Stimulated activated CD4-positive, alpha-beta T cell treated with anti-CD3 and anti-CD28 coated beads, Interleukin-4, amount 100 ng/mL, for 1 hour (primary cell): ENCODE measurements at places on chromosomes 1 and 21.

GRCh38 chr1:200992382-200993048 lies 31.0 kb downstream of the KIF21B start:
- DNase-seq, result no peak

GRCh38 chr1:58158016-58158415 lies 388.5 kb downstream of the OMA1 start:
- DNase-seq, result no peak

DNA sequence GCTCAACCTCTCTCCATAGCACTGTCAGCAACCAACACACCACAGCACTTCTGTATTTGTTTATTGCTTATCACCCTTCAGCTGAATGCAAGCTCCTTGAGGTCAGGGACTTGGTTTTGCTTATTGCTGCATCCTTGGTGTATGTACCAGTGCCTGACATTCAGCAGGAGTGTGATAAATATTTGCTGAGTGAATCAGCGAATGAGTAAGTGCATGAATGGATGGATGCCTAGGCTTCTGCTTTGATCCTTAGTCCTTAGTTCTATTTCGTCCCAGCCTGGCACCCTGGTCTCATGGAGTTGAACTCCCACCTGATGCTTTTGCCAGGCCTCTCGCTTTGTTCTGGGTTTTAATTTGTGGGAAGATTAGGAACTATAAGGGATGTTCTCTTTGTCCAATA lies 88.2 kb downstream of the ZSCAN20 start:
- no peak for DNase-seq

- DNase-seq, result no peak
Observed at GRCh38 chr1:81693316-81693715, 107.4 kb upstream of the ADGRL2 start.

- DNase-seq, result no peak
Observed at GRCh38 chr1:72705921-72706320, 423.6 kb upstream of the NEGR1 start.

- no peak for DNase-seq
Observed at GRCh38 chr1:24822887-24823286, 77.6 kb downstream of the CLIC4 start.

DNA sequence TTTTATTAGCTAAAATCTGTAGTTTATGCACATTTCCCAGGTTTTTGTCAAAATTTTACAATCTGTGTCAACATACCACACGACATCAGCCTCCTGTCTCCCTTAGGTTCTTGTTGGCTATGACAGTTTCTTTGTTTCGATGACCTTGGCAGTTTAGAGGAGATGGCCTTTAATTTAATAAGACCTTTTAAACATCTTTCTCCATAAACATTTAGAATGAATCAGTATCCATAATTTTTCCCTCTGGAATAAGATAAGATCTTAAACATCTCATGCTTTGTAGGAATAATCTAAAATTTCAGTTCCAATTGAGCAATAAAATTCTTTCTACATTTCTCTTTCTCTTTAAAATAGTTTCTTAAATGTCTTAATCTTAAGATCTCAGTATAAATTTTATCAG lies 28.7 kb upstream of the DYRK1A start:
- DNase-seq, result no peak

GRCh38 chr1:36458910-36459309 lies 5.3 kb downstream of the MRPS15 start:
- DNase-seq, result peak; percentile 60

DNA sequence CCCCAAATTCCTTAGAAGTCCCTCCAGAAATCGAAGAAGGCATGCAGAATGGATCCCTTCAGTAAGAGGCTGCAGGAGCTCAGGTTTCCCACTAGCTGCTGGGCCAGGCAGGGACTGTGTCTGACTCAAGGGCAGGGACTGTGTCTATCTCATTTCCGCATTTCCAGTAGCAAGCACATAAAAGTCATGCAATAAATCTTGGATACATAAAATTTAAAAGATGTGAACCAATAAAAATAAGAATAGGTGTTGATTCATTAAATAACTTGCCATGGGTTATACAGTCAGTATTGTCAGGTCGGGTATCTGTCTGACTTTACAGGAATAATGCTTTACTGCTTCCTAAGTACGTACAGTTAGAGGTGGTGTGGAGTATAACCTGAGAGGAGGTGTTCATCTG lies 15.2 kb downstream of the PM20D1 start:
- DNase-seq, result no peak

- no peak for DNase-seq
Observed at GRCh38 chr1:9195651-9196050, 38.9 kb upstream of the H6PD start.

GRCh38 chr1:14970115-14970798 lies 183.3 kb upstream of the TMEM51 start:
- peak; percentile 11 for DNase-seq

- peak; percentile 92 for DNase-seq
Observed at GRCh38 chr1:155206891-155207805, 549 bp downstream of the THBS3 start.

DNA sequence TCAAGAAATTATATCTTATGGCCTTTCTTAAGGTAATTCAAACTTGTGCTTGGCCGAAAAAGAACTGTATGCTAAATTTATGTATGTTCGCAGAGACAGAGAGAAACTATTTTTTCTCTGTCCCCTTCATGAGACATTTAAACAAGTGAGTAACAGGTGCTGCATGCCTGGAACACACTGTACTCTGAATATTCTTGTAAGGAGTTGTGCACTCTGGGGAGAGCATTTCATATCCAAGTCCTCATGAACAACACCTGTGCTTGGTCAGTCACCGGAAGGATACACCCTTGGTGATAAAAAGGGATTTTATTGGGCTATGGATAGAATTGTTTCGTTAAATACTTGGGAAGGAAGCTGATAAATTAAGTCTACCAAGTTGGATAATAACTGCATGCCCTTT lies 220.8 kb upstream of the NRIP1 start:
- no peak for DNase-seq

- no peak for DNase-seq
Observed at GRCh38 chr1:11822091-11822490, 16.1 kb downstream of the CLCN6 start.
